ENCODE measurements at places on chromosomes 16 and 17. TPM values are rescaled to one million over a fixed set of nuclear protein-coding genes. Genes with fewer than 3 reads are reported as not detected.
A peak's percentile ranks its signal among the peaks of the same experiment; 100 is the strongest.

DNA sequence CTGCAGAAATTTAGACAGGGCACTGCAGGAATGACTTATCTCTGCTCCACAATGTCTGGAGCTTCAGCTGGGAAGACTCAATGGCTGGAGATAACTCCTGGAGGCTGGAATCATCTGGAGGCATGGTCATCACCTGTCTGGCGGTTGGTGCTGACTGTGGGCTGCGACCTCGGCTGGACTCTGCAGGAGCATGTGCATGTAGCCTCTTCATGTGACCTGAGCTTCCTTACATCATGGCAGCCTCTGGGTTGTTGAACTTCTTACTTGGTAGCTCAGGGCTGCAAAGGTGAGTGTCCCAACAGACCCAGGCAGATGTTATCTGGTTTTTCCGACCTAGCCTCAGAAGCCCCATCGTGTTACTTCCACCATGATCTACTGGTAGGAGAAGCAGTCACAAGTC lies 188.2 kb upstream of the RPL38 start:
- no peak for DNase-seq

DNA sequence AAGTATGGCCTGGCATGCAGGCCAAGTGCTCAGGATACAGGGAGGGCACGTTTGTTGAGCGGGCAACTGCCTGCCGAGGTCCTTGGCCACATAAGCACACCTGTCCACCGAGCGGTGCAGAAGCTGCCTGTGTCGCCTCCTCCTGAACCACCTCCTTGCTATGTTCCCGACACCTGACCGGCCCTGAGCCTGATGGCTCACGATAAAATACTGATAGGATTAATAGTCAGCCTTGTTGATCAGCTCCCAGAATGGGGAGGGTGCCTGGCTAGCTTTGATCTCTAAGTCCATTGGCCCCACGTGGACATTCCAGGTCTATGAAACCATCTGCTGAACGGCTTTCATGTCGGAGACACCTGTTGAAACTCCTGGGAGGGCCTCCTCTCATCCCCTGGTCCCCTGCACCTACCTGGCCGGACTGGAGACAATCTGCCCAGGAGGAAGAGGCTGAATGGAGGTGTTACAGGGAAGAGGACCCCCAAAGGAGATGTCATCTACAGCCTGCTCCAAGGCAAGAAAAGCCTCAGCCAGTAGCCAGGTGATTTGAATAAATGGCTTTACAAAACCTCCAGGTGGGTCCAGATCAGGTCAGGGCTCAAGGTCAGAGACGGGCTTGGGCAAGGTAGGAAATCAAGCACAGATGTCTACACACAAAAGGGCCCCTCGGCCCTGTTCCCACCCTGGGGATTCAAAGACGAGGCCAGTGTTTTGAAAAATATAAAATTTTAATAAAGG lies 33.4 kb downstream of the AXIN2 start:
- DNase-seq, result no peak

GRCh38 chr17:78438271-78438691 lies 59.8 kb downstream of the PGS1 start:
- no peak for DNase-seq

Gene ALOX15B
- total RNA-seq, result not detected

DNA sequence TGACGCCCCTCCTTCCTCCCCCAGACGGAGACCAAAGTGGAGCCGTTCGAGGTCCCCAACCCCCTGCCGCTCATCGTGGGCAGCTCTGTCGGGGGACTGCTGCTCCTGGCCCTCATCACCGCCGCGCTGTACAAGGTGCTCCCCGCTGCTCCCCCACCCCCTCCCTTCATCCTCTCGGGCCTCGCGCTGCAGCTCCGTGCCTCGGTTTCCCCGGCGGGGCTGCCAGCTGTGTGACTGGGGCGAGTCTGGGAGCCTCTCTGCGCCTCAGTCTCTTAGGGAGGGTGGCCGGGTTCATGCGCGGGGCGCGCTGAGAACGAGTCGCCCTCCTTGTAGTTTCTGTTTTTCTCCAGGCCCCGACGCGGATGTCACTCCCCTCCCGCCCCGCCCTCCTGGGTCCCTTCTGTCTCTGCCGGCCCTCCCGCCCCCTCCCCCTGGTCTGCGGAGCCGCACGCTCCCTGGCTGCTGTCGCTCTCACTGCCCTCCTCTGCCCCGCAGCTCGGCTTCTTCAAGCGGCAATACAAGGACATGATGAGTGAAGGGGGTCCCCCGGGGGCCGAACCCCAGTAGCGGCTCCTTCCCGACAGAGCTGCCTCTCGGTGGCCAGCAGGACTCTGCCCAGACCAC lies 23.7 kb upstream of the ITGAX start:
- DNase-seq, result no peak

Gene ASGR2
- total RNA-seq, result not detected

- no peak for DNase-seq
Measured at GRCh38 chr16:6913566-6913965, 419.1 kb upstream of the RBFOX1 start.

Gene PCGF2
- 5.9 TPM for total RNA-seq

DNA sequence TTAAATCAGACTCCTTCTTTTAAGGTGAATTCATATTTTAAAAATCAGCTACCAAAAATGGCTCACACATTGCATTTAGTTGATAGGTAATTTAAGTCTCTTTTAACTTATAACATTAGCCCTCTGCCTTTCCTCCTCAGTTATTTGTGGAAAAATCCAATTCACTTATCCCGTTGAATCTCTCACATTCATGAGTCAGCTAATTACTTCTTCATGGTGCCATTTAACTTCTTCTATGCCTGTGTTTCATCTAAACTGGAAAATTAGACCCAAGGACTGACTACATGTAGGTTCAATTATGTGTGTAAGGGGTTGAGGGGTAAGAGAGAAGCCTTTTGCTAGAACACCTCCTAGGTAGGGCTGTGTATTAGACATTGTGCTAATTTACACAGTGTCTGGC lies 18.4 kb upstream of the SLFN5 start:
- no peak for DNase-seq

- no peak for DNase-seq
Measured at GRCh38 chr17:62859146-62859545, 51.0 kb upstream of the MARCHF10 start.

Gene ZNF385C
- total RNA-seq, result 1.3 TPM

- peak; percentile 13 for DNase-seq
Measured at GRCh38 chr16:56013962-56014552, 138.9 kb upstream of the CES5A start.

- DNase-seq, result peak; percentile 75
Measured at GRCh38 chr17:77451245-77451893, 310.6 kb downstream of the SEC14L1 start.

- DNase-seq, result peak; percentile 37
Measured at GRCh38 chr16:87463722-87464690, 28.8 kb downstream of the ZCCHC14 start.

DNA sequence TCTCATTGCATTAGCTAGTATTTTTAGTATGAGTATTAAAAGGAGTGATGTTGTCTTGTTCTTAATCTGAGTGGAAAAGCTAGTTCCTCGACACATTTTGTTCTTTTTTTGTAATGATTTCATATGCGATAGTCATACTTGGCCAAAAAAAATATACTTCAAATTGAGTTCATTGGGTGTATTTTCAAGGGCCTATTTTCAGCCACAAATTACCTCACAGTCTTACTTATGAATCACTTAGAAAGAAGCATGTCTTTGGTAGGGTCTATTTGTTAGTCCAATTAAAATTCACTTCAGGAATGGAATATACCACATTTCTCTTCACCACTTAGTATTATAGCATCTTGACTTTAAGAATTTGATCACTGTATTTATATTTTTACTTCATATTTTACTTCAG lies 337.2 kb downstream of the CDH11 start:
- DNase-seq, result no peak

DNA sequence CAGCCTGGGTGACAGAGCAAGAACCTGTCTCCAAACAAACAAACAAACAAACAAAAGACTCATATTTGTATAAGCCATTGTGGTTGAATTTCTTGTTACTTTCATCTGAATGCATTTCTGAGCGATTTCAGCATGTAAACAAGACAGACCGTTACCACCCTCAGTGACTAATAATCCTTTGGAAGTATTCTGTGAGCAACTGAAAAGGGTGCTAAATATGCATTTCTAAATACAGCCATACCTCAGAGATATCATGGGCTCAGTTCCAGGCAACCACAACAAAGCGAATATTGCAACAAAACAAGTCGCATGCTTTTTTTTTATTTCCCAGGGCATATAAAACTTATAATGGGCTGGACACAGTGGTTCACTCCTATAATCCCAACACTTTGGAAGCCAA lies 109.0 kb downstream of the USP31 start:
- no peak for DNase-seq

GRCh38 chr17:45961206-45961605 lies 37.8 kb upstream of the STH start:
- DNase-seq, result no peak

DNA sequence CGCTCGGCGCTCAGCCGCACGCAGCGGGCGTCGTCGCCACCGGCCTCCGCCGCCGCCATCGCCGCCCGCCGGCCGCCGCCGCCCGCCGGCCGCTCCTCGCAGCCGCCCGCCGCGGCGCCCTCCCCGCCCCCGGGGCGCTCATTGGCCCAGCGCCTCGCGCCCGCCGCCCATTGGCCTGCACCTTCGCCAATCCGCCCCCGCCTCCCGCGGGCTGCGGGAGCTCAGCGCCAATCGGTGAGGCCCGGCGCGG lies at the start of gene PGP:
PGP (minus strand) TSS at position 122 of the 250 bp plus-strand sequence; CDS start at position 59, 63 bp downstream.
- DNase-seq, result no peak

Gene CCL18
- not detected for total RNA-seq

DNA sequence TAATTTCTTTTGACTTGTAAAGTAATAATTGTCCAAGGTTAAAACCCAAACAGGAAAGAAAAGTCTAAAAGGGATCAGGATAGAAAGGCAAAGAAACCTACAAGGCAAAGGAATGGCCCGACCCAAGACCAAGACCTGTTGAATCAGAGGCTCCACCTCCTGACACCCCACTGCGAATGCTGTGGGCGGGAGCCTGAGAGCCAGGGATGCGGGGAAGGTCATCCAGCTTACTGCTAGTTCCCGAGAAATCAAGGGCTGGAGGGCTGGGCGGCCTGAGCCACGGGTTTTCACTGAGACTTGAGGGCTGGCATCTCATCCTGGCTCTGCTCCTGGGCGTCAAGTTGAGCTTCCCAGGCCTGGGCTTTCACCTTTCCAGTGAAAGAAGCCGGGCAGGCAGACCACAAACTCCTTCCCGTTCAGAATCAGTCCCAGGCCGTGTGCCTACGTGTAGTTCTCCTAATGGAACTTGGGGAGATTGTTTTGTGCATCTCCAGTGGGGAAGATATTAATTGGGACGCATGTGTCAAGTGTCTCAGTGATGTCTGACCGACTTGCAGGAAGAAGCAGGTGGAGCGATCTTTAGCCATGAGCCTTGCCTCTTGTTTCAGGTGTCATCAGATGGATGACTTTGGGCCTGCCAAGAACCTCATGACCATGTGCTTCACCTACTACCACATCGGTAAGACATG lies 36.9 kb downstream of the CIBAR2 start:
- no peak for DNase-seq

Gene CD79B
- total RNA-seq, result not detected

DNA sequence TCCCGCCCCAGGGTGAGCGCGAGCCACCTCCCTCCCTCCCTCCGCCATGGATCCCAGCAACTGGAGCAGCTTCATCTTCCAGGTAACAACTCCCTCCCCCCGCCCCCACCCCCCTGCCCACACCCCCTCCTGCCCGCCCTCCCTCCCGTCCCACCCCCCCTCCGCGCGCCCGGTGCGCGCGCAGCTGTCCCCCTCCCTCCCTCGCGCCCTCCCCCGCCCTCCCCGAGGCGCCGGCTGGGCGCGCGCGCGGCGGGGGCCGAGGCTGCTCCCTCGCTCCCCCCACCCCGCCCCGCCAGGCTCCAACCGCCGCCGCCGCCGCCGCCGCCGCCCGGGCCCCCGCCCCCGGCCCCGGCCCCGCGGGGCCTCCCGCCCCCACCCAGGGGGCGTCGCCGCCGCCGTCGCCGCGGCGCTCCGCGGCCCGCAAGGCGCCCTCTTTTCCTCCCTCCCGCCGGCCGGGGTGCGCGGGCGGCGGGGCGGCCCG lies at the start of gene MAZ:
MAZ (plus strand) TSS at position 431 of the 481 bp plus-strand sequence. CDS start 173 bp downstream, outside the sequence.
- no peak for DNase-seq

DNA sequence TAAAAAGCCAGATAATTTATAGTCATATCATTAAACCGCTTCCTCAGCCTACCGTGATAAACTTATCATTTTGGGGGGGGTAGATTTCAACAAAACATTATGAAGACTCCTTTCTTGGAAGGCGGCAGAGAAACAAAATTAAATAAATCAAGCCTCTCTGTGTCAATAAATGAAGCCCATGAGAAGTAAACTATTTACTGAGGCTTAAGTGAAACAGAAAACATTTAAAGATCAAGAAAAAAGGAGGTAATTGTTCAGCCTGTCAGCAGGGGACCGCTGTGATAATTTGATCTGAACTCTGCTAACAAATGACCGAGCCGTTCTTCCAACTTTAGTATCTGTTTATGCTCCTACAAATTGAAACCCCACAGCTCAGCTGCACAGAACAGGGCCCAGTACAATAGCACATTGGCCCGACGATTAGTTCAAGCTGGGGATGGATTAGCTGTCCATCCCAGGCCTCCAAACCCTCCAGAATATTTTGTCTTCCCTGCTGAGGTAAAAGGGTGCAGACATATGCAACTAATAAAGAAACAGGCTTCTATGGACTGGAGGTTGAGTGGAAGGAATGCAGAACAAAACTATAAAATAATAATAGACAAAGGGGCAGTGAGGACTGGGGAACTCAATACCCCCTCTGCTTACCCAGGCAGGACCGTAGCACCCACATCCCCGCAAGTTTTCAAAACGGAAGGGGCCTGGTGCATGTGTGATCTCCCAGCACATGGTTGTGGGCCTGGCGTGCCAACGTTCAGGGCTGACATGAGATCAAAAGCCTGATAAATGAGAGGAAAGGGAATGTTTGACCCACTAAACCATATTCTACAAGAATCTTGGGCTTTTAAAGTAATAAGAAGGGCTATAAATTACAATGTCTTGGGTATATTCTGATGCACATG lies 298.1 kb upstream of the IRX5 start:
- DNase-seq, result no peak

Gene TSPAN10
- total RNA-seq, result 1.0 TPM

DNA sequence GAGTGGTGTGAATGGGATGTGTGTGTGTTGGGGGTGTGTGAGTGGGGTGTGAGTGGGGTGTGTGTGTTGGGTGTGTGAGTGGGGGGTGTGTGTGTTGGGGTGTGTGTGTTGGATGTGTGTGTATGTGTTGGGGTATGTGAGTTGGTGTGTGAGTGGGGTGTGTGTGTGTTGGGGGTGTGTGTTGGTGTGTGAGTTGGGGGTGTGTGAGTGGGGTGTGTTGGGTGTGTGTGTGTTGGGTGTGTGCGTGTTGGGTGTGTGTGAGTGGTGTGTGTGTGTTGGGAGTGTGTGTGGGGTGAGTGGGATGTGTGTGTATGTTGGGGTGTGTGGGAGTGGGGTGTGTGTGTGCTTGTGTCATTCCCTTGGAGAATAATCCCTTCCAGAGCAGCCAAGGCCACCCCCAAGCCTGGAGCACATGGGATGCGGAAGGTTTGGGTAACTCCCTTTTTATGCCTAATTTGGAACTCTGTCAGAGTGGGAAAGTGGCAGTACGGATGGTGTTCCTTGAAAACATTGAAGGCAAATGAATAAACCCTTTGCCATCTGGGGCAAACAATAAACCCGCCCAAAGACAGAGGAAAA lies 14.3 kb downstream of the RNF213 start:
- no peak for DNase-seq

- DNase-seq, result no peak
Measured at GRCh38 chr17:61393550-61393903, 6.1 kb upstream of the TBX2 start.
